ENCODE measurements at places on chromosomes 7 and 10.

- DNase-seq = peak; percentile 64
Measured at GRCh38 chr7:140924019-140924820, 509 bp downstream of the BRAF start.

DNA sequence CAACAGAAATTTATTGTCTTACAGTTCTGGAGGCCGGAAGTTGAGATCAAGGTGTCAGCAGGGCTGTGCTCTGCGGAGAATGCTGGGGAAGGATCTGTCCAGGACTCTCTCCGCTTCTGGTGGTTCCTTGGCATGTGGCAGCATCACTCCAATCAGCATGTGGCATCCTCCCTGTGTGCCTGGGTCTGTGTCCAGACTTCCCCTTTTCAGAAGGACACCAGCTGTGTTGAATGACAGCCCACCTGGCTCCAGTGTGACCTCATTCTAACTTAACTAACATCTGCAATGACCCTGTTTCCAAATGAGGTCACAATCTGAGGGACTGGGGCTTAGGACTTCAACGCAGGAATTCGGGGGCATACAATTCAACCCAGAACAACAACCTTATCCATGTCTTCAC lies 141.9 kb downstream of the BMS1 start:
- DNase-seq = no peak

GRCh38 chr10:12993595-12993994 lies 7.9 kb downstream of the CCDC3 start:
- DNase-seq = no peak

GRCh38 chr7:35556515-35557471 lies 138.1 kb downstream of the HERPUD2 start:
- no peak for DNase-seq

- no peak for DNase-seq
Measured at GRCh38 chr10:105837951-105838350, 1196.9 kb downstream of the SORCS3 start.

All from activated CD8-positive, alpha-beta memory T cell treated with anti-CD3 and anti-CD28 coated beads for 1 hour (primary cell).